Right ventricle myocardium superior (tissue), 1 donor: ENCODE measurements at places on chromosomes 2 and 18.

- DNase-seq, result no peak
Measured at GRCh38 chr2:65710779-65711295, 278.4 kb upstream of the SPRED2 start.

GRCh38 chr18:78797499-78797898 is 182.1 kb upstream of the SALL3 start:
- DNase-seq, result no peak

- no peak for DNase-seq
Measured at GRCh38 chr18:48892146-48892855, 58.5 kb downstream of the SMAD7 start.

DNA sequence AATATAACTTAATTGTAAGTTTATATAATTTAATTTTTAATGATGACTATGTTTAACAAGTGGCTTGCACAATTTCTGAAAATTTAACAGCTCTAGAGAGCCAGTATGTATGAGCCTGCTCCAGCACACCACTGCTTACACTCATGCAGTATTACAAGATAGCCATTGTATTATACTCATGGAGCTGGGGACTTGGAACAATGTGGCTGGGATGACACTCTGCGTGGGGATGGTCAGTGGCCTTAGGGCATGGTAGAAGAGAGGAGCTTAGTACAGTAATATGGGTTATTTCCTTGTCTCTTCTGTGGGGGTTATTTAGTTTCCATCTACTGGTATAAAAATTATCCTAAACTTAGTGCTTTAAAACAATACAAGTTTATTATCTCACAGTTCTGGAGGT is 105.1 kb upstream of the STON1 start:
- DNase-seq, result no peak

DNA sequence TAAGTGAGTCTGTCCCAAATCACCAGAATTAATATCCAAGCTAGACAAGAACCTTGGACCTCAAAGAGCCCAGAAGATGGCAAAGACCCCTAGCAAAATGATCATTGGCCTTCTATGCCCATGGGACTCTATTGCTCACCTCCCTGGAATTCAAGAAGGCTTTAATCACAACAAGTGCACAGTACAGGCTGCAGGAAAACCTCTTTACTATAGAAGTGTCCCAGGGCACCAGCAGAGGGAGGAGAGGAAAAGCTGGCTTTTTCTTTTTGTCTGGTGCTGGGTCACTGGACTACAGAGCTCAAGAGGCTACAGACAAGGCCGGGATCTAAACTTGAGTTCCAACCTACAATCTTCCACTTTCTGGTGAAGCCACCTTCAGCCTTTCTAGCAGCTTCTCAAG is 88.3 kb upstream of the PPP1CB start:
- no peak for DNase-seq

- no peak for DNase-seq
Measured at GRCh38 chr2:39380525-39381150, 56.4 kb downstream of the MAP4K3 start.

DNA sequence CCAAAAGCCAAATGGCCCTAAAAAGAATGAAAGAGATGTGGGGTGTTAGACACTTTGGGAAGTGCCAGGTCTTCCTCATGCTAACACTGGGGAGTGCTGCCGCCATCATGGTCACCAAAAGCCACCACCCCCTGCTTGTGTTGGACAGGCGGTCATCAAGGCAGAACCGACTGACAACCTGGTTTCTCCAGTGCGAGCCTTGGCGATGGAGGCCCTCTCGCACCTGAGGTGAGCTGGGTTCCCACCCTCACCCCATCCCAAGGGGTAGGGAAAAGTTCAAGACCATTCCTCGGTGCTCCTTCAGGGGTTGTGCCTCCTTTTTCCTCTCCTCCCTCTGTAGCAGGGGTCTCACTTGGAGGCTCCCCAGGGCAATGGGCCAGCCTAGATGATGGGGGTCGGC is 33.6 kb downstream of the MROH2A start:
- DNase-seq, result no peak

- DNase-seq, result no peak
Measured at GRCh38 chr2:31258351-31258750, 24.4 kb downstream of the EHD3 start.

GRCh38 chr2:201006704-201007103 is 43.2 kb upstream of the ORC2 start:
- no peak for DNase-seq

- DNase-seq, result no peak
Measured at GRCh38 chr2:161172901-161173540, 12.8 kb downstream of the TANK start.

GRCh38 chr2:140711867-140712266 is 1418.9 kb downstream of the LRP1B start:
- DNase-seq, result no peak

GRCh38 chr2:206940546-206940945 is 1.2 kb downstream of the CPO start:
- no peak for DNase-seq

DNA sequence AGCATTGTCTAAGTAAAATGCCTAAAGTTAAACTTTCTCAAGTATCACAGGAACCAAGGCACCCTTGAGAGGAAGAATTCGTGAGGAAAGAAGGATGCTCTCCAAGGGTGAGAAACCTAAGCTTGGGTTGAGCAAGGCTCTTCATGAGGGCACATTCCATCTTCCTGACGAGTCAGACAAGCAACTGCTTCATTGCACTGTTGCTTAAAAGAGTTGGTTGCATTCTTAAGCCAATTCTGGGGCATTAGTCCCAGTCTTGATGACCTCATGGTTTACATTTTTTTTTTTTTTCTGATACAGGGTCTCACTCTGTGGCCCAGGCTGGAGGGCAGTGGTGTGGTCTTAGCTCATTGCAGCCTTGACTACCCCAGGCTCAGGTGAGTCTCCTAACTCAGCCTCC is 237.5 kb downstream of the ACTR3 start:
- DNase-seq, result no peak

DNA sequence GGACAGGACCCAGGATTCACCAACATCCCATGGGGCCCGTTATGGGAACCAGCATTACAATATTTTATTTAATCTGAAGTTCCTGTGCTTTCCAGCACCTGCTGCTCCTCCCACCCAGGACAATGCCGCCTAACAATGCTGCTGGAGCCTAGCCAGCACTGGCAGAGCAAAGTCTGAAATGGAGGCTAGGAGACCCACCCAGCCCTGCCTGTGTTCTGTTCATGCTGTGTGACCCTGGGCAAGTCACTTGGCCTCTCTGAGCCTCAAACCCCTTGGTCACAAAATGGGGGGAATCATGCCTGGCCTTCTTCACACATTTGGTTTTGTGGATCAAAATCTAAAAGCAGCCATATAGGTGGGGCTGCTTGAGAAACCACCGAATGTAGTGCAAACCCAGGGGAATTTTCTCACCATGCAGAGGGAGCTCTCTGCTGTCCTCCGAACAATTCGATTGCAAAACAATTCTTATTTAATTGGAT is 38.5 kb upstream of the ODC1 start:
- DNase-seq, result no peak

DNA sequence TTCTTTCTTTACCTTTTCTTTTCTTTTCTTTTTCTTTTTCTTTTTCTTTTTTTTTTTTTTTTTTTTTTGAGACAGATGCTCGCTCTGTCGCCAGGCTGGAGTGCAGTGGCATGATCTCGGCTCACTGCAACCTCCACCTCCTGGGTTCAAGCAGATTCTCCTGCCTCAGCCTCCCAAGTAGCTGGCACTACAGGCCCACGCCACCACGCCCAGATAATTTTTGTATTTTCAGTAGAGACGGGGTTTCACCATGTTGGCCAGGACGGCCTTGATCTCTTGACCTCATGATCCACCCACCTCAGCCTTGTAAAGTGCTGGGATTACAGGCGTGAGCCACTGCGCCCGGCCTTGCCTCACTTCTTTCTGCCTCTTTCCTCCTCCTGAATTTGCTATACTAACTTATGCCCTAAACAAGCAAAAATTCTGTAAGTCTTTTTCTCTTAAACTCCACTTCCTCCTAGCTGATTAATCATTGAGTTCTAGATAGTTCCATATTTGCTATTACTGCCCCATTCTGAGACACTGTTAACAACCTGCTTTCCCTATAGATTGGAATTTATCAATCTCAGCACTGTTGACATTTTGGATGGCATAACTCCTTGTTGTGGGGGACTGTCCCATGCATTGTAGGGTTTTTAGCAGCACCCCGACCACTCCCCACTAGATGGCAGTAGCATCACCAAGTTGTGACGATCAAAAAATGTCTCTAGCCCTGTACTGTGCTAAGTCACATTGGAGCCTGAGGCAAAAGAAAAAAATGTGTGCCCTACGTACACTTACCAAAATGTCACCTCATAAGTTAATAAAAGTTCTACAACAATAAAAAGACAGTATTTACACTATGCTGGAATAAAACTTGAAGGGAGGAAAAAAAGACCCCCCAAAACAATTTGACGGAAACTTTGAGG is 16.4 kb upstream of the THADA start:
- DNase-seq, result peak; percentile 59

DNA sequence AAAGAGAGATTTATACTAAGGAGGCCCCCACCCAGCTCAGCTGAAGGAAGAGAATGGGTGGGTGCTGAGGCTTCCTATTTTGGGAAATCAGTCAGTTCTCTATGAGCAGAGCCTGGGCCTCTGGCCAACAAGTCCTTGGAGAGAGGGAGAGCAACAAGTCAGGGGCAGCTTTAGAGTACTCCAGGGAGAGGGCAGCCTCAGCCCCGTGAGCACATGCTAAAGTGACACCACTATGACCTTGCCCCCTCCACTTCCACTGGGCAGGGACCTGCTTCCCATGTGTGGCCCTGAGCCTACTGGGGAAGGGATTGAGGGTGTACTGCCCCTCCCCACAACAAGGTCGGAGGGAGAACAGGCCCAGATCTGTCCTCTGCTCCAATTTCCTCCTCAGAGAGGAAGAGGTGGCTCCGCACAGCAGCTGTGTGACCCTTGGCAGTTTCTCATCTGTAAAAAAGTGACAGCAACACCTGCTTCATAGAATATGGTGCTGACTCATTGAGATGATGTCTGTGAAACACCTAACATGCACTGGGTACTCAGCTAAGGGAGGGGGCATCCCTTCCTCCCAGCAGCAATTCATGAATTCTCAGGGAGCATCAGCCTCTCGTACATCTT is 72.9 kb downstream of the CLHC1 start:
- DNase-seq, result peak; percentile 80

DNA sequence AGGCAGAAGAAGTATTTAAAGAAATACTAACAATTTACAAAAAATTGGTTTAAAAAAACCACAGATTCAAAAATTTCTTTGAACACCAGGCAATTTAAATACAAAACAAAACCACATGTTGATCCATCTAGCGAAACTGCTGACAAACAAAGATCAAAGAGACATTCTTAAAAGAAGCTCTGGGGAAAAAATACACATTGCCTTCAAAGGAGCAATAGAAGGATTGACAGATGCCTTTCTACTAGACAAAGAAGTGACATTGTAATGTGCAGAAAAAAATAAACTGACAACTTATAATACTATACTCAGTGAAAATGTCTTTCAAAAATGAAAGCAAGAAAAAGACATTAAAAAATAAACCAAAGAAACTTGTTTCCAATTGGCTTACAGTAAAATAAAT is 12.6 kb upstream of the EIF2AK3 start:
- DNase-seq, result no peak

DNA sequence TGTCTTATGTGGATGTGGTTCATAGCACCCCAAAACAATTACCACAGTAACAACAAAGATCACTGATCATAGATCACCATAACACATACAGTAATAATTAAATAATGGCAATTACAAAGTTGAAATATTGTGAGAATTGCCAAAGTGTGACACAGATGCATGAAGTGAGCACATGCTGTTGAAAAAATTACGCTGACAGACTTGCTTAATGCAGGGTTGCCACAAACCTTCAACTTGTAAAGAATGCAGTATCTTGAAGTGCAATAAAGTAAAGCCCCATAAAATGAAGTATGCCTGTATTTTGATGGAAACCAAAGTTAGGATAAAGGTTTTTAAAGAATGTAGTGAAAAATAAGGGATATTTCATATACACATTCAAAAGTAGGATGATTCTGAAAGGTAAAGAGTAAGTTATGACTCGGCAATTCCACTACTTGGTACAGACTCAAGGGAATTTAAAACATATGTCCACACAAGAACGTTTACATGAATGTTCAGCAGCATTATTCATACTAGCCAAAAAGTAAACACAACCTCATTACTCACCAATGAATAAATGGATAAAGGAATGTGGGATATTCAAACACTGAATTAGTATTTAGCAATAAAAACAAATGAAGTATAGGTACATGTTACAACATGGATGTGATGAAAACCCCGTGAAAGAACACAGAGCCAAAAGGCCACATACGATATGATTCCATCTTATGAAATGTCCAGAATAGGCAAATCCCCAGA is 61.6 kb downstream of the SCN9A start:
- DNase-seq, result no peak

GRCh38 chr2:97747285-97747684 is 33.9 kb downstream of the ZAP70 start:
- DNase-seq, result no peak

- DNase-seq, result no peak
Measured at GRCh38 chr2:46876741-46877384, 38.7 kb downstream of the MCFD2 start.

DNA sequence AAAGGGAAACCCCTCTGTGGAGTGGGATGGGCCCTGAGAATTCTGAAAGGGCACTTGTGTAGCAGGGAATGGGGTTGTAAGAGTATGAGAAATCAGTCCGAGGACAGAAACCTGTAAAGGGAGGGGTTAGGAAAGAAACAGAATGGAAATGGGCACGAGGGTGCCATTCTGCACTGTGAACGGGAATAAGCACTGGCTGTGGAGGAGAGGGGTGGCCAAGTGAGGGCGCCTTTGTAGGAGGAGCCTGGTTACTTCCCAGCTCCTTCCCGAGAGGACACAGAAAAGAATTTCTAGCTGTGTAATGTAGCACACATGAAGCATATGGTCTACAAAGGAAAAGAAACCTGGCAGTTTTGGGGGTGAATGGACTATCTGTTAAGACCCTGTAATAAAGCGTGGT is 53.4 kb downstream of the POLR1A start:
- no peak for DNase-seq

DNA sequence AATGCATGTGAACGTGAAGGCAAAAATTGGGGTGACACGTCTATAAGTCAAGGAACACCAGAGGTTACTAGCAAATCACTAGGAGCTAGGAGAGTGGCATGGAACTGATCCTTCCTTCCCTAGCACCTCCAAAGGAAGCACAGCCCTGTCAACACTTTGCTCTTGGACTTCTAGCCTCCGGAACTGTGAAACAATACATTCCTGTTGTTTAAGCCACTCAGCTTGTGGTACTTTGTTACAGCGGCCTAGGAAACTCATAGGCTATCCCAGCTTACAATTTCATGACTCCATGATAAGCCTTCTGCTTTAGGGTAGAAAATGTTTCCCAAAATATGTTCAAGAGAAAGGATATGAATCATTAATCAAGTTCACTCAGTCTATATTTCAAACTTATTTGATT is 798.1 kb downstream of the DCDC2C start:
- DNase-seq, result no peak

- DNase-seq, result no peak
Measured at GRCh38 chr2:218867900-218868299, 8.3 kb downstream of the WNT6 start.

GRCh38 chr2:133109772-133110171 is 439.8 kb upstream of the LYPD1 start:
- DNase-seq, result no peak

DNA sequence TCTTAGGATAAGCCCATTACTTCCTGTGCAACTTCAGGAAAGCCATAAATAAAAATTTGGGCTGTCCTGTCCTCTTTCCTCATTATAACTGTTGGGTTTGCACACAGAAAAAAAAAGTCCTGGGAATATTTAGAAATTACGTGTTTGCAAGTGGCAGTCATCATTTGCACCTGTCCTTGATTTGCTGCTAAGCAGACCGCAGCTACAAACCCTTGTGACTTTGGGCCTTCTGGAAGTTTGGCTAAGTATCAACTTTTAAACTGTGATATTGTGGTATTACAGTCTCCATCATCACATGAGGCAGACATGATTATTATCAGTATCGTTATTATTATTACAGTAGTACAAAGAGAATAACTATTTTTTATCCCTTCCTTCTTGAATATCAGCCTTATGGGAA is 260.7 kb upstream of the SESTD1 start:
- DNase-seq, result no peak
